ENCODE measurements at places on chromosomes 12 and 14. TPM values are rescaled to one million over a fixed set of nuclear protein-coding genes. Genes with fewer than 3 reads are reported as not detected.

POTEM gene
- not detected for total RNA-seq

MGAT4C gene
- 0.20 TPM for total RNA-seq

KRT5 gene
- 9.8 TPM for total RNA-seq

ADAM20 gene
- 0.92 TPM for total RNA-seq

DEGS2 gene
- total RNA-seq: 2.0 TPM

TMPO gene
- total RNA-seq: 53.4 TPM

TAS2R30 gene
- total RNA-seq: 3.1 TPM

PLCZ1 gene
- not detected for total RNA-seq

PHLDA1 gene
- 15.8 TPM for total RNA-seq

KLRK1 gene
- 4.9 TPM for total RNA-seq

TPH2 gene
- not detected for total RNA-seq

B4GALNT3 gene
- 31.4 TPM for total RNA-seq

NTS gene
- 0.47 TPM for total RNA-seq

GRCh38 chr12:50505675-50506530 is 1.1 kb downstream of the DIP2B start:
- H3K27me3 ChIP-seq: no peaks in the 10 kb centered on the region
- peak overlapping the region; percentile 91 for H3K4me3 ChIP-seq
- no peaks in the 10 kb centered on the region for H3K36me3 ChIP-seq
- H3K27ac ChIP-seq: peak overlapping the region; percentile 92
- H3K4me1 ChIP-seq: peaks cover 34% of the 10 kb centered on the region

- H3K27me3 ChIP-seq: no peaks in the 10 kb centered on the region
- H3K27ac ChIP-seq: no peak overlapping the region
- DNase-seq: no peak
- no peaks in the 10 kb centered on the region for H3K36me3 ChIP-seq
- no peaks in the 10 kb centered on the region for H3K4me1 ChIP-seq
These were observed 5.4 kb upstream of the MGAT4C start for GRCh38 chr12:86261578-86261977.

DNA sequence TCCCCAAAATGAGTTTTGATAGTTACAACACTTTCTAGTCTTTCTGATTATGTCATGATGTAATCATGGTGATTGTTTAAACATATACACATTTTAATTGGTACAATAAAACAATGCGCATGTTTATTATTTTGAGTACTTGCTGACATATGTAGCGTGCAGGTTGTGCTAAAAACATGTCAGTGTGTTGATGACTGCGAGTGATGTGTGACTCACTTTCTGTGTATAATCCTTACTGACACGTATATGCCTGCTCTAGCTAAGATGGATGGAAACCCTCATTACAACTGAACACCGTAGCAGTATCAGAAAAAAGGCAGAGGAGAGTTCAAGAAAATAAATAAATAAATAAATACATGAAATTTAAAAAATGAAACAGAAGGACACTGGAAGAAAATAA is 1552.4 kb upstream of the FLRT2 start:
- no peak for DNase-seq
- H3K4me1 ChIP-seq: no peaks in the 10 kb centered on the region
- H3K36me3 ChIP-seq: no peaks in the 10 kb centered on the region
- no peak overlapping the region for H3K27ac ChIP-seq

DNA sequence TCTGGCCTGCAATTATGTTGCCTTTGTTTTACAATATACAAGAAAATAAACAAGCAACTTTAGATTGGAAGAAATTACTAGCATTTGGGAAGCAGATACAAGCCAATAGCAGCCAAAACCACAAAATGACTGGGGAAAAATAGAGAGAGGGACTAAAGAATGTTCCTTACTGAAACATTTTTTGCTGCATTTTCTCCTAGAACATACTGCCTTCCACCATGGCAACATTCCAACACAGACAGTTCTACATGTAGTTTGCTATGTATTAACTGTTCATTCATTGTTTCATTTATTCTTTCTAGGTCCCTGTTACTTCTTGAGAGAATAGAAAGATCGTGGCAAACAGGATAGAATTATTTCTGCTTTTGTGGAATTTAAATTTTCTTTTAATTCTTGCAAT is 530.2 kb downstream of the RPS29 start:
- H3K27ac ChIP-seq: no peak overlapping the region
- H3K27me3 ChIP-seq: no peaks in the 10 kb centered on the region
- H3K4me3 ChIP-seq: no peak overlapping the region
- no peaks in the 10 kb centered on the region for H3K36me3 ChIP-seq
- DNase-seq: no peak
- H3K4me1 ChIP-seq: no peaks in the 10 kb centered on the region

- no peak overlapping the region for H3K4me3 ChIP-seq
- H3K36me3 ChIP-seq: no peaks in the 10 kb centered on the region
- no peak for DNase-seq
These were observed 27.6 kb downstream of the MED13L start for GRCh38 chr12:116249938-116250337.

DNA sequence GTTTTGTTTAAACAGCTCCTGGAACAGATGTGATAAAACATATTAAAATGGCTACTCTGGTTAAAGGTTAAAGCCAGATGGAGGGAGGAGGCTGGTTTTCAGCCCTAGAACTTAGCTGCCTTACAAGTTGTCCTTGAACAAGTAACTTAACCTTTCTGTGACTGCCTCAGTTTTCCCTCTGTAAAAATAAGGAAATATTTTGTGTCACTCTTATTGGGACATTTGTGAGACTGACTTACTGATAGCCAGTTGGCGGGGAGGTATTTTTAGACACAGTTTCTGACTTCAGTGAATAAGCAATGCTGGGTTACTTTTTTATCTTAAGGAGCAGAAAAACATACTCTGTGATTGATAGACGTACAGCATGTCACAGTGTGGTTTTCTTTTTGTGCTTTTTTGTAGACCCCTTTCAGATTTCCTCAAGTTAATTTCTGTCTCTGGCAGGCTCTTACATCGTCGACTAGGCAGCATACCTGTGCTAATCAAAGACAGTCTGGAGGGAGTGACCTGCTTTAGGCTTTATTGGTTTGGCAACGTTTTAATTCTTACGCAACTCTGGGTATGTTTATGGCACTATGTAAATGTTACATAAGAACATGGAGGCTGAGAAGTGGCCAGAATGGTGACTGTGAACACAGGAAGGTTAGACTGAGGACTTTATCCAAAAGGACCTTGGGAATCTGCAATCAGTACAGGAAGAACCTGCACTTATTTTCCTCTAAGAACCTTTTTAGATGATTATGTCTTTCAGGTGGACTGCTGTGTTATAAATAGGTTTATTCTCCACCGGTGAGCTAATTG is 3.3 kb downstream of the ACVR1B start:
- no peak for DNase-seq
- no peaks in the 10 kb centered on the region for H3K27me3 ChIP-seq

DNA sequence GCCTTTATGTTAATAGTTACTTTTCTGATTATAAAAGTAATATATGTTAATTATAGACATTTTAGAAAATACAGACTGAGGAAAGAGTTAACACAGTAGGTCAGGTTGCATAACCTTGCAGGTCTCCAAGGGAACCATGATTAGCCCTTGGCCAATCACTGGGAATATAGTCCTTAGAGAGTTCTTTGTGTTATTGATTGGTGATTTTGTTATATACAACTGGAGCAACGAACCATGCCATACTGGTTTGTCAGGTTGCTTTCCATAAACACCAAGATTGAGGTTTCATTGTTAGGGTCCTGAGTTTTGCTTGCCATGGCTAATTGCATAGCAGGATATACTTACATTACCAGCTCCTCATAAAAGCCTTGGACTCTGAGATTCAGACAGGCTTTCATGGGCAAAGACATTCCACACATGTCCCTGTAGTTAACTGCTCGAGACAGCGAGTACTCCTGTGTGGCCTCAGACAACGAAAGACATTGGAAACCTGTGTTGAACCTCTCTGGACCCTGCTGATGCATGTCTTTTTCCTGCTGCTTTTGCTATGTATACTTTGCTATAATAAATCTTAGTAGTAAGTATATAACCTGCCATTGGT is 33.7 kb downstream of the MAPK1IP1L start:
- no peak for DNase-seq
- H3K4me3 ChIP-seq: no peak overlapping the region
- no peaks in the 10 kb centered on the region for H3K36me3 ChIP-seq
- H3K4me1 ChIP-seq: no peaks in the 10 kb centered on the region

DNA sequence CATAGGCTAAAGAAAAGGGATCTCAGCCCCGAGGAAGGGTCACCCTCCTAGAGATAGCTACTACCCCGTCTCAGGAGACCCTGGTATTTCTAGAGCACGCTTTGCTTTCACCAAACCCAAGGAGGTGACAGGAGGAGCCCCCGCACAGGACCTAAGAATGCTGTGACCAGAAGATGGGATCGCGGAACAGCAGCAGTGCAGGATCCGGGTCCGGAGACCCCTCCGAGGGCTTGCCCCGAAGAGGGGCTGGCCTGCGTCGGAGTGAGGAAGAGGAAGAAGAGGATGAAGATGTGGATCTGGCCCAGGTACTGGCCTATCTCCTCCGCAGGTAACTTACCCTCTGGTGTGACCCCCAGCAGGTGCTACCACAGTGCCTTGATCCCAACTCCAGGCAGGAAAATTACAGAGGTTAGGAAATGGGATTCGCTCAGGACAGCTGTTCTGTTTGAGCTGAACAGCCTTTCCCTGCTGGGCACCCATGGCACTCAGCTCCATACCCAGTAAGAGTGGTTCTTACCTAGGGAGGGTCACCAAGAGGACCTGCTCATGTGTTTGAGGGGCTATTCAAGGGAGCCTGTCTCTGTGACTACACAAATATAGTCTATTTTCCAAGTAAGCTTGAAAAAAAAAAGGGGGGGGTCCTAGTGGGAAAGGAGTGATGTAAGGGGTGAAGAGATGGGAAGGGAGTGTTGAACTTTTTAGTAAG is 826 bp upstream of the NRL start:
- H3K4me1 ChIP-seq: peaks cover 6% of the 10 kb centered on the region
- peak overlapping the region; percentile 60 for H3K4me3 ChIP-seq
- no peaks in the 10 kb centered on the region for H3K27me3 ChIP-seq
- peak overlapping the region; percentile 100 for H3K27ac ChIP-seq

- no peaks in the 10 kb centered on the region for H3K36me3 ChIP-seq
- H3K27me3 ChIP-seq: no peaks in the 10 kb centered on the region
- H3K27ac ChIP-seq: peak overlapping the region; percentile 94
- peak overlapping the region; percentile 100 for H3K4me3 ChIP-seq
- H3K4me1 ChIP-seq: peaks cover 58% of the 10 kb centered on the region
- DNase-seq: peak; percentile 75
These were observed 790 bp downstream of the DYNC1H1 start for GRCh38 chr14:101965181-101965544.

DNA sequence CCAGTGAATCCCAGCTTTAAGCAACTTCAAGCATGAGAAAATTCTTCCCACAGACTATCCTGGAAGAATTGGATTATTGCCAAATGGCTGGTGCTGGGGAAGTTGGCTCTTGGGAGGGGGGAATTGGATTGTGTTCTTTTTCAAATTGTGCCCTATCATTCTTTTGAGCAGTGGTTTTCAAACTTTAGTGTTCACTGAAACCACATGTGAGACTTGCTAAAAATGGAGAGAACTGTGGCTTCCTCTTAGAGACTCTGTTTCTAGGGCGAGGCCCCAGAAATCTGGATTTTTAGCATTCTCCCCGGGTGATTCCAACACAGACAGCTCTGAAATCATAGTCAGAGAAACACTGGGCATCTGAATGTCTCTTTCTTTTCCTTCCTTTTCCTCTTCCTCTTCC is 14.3 kb upstream of the OTUB2 start:
- no peaks in the 10 kb centered on the region for H3K27me3 ChIP-seq
- H3K36me3 ChIP-seq: no peaks in the 10 kb centered on the region
- H3K4me3 ChIP-seq: no peak overlapping the region
- H3K27ac ChIP-seq: no peak overlapping the region
- no peaks in the 10 kb centered on the region for H3K4me1 ChIP-seq

DNA sequence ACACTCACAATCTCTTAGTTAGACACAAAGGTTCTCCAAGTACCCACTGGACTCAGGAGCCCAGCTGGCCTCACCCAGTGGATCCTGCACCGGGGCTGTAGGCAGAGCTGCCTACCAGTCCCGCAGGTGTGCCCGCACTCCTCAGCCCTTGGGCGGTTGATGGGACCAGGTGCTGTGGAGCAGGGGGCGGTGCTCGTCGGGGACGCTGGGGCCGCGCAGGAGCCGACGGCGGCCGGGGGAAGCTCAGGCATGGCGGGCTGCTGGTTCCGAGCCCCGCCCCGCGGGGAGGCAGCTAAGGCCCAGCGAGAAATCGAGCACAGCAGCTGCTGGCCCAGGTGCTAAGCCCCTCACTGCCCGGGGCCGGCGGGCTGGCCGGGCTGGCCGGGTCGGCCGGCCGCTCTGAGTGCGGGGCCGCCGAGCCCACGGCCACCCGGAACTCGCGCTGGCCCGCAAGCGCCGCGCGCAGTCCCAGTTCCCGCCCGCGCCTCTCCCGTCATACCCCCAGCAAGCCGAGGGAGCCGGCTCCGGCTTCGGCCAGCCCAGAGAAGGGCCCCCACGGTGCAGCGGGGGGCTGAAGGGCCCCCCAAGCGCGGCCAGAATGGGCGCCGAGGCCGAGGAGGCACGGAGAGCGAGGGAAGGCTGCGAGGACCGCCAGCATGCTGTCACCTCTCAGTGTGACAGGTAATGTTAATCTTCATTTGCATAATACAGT is 506.8 kb downstream of the LRFN5 start:
- H3K4me1 ChIP-seq: no peaks in the 10 kb centered on the region
- H3K36me3 ChIP-seq: no peaks in the 10 kb centered on the region
- no peak overlapping the region for H3K27ac ChIP-seq
- DNase-seq: no peak
- no peak overlapping the region for H3K4me3 ChIP-seq

- H3K36me3 ChIP-seq: no peaks in the 10 kb centered on the region
- H3K27ac ChIP-seq: no peak overlapping the region
- no peaks in the 10 kb centered on the region for H3K4me1 ChIP-seq
- no peak overlapping the region for H3K4me3 ChIP-seq
- H3K27me3 ChIP-seq: no peaks in the 10 kb centered on the region
- no peak for DNase-seq
These were observed 96.1 kb upstream of the IFNG-AS1 start for GRCh38 chr12:67893022-67893580.

DNA sequence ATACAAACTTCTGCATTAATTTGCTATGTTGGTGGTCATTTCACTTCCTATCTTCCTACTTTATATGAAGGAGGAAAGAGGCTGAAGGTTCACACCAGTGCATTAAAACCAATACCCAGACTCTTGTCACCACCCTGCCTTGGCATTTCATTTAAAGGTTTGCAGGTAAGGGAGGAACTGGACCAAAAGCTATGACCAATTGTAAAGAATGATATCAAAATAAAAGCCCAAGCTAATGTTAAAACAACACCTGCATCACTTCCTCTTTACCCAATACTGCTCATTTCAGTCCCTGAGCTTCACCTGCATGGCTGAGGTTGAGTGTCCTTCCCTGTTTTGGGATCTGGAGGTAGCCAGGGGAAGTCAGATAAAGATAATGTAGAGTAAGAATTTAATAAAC is 47.2 kb upstream of the TMEM233 start:
- H3K27me3 ChIP-seq: no peaks in the 10 kb centered on the region
- no peaks in the 10 kb centered on the region for H3K36me3 ChIP-seq
- no peak for DNase-seq
- H3K4me3 ChIP-seq: no peak overlapping the region
